ENCODE measurements at places on chromosomes 1 and 21.
A peak's percentile ranks its signal among the peaks of the same experiment; 100 is the strongest.

GRCh38 chr1:40986328-40986783 lies 6.9 kb downstream of the CTPS1 start:
- H3K36me3 ChIP-seq = no peaks in the 10 kb centered on the region
- H3K27ac ChIP-seq = peak overlapping the region; percentile 84
- peak overlapping the region; percentile 7 for H3K4me3 ChIP-seq
- H3K4me1 ChIP-seq = peaks cover 15% of the 10 kb centered on the region
- H3K27me3 ChIP-seq = no peaks in the 10 kb centered on the region

- no peaks in the 10 kb centered on the region for H3K4me1 ChIP-seq
- no peak overlapping the region for H3K27ac ChIP-seq
- no peak for DNase-seq
- H3K4me3 ChIP-seq = no peak overlapping the region
- no peaks in the 10 kb centered on the region for H3K27me3 ChIP-seq
Observed at GRCh38 chr1:1199141-1199960, 7.0 kb downstream of the TNFRSF18 start.

DNA sequence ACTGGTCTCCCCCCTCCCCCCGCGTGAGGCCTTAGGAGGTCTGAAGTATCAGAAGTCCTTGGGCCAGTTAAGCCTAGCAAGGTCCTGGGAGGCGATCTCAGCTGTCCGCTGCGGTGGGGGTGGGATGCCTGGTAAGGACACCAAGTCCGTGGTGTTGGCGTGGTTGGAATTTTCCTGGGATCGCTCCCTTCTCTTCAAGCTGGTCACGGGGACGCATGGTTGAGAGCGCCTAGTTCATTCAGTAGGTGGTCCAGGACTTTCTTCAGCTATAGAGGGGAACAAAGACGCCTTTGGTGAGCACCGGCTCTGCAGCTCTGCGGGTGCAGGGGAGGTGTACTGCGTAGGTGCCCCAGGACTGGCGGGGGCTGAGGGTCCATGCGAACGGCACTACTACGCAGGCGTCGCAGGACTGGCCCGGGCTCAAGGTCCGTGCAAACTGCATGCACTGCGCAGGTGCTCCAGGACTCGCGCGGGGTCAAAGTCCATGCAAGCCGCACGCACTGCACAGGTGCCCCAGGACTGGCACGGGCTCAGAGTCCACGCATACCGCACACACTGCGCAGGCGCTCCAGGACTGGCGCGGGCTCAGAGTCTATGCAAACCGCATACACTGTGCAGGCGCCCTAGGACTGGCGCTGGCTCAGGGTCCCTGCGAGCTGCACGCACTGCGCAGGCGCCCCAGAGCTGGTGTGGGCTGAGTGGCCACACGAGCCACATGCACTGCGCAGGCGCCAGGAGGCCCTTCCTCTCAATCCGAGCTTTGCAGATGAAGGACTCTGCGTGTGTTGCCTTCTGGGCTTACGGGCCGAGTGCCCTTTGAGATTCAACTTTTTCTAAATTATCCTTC lies 36.6 kb upstream of the HMGN1 start:
- DNase-seq = peak; percentile 73
- H3K4me3 ChIP-seq = peak overlapping the region; percentile 44
- H3K4me1 ChIP-seq = peaks cover 33% of the 10 kb centered on the region
- peak overlapping the region; percentile 86 for H3K27ac ChIP-seq

GRCh38 chr21:35528116-35529042 lies 479.3 kb upstream of the RUNX1 start:
- H3K27me3 ChIP-seq = no peaks in the 10 kb centered on the region
- H3K4me3 ChIP-seq = no peak overlapping the region
- H3K27ac ChIP-seq = peak overlapping the region; percentile 7
- DNase-seq = no peak
- no peaks in the 10 kb centered on the region for H3K4me1 ChIP-seq
- no peaks in the 10 kb centered on the region for H3K36me3 ChIP-seq

DNA sequence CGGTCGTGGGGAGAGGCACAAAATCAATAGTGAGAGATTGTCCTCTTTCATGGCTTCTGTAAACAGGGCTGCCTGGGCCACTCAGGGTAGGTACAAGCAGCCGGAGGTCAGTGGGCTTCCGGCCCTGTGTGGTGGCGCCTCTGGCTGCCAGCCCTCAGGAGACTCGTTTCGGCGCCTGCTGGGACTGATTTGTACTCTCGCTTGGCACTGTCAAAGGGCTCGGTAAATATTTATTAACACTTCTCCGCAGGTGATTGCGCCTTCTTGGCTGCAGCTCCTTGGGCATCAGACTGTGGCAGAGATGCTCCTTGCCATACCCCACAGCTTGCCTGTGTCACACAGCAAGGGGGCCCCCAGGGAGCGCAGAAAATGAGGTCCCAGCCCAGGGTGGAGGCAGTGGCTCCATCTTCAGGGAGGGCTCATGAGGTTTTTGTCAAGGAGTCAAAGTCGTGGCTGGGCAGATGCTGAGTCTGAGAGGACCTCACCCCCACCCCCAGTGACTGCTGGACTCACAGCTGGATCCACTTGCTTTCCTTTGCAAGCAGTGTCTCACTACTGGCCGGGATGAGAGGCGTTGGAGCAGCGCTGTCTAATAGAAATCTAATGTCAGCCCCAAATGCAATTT lies 262.5 kb downstream of the GRIK3 start:
- peaks cover 14% of the 10 kb centered on the region for H3K27me3 ChIP-seq
- DNase-seq = no peak
- H3K36me3 ChIP-seq = no peaks in the 10 kb centered on the region
- H3K4me1 ChIP-seq = no peaks in the 10 kb centered on the region

DNA sequence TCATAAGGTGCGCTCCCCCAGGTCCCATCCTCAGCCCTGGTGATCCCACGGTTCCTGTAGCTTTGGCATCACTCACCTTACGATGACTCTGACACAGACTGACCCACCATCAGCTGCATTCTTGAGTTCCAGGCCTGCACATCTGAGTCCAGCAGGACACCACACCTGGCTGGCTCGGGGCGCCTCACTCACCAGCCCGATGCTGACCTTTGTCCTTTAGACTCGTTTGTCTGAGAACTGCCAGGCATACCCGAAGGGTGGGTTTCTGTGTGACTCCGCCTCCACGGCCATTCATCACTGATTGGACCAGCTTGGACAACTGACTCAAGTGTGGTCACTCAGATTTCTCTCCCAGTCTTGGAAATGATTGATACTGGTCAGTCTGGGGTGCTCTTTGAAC lies 129.4 kb upstream of the CSF3R start:
- no peak overlapping the region for H3K27ac ChIP-seq
- no peak for DNase-seq
- H3K4me1 ChIP-seq = no peaks in the 10 kb centered on the region
- H3K27me3 ChIP-seq = no peaks in the 10 kb centered on the region

GRCh38 chr1:26239936-26240335 lies 5.9 kb downstream of the CEP85 start:
- H3K27me3 ChIP-seq = no peaks in the 10 kb centered on the region
- no peak overlapping the region for H3K27ac ChIP-seq
- no peak overlapping the region for H3K4me3 ChIP-seq

DNA sequence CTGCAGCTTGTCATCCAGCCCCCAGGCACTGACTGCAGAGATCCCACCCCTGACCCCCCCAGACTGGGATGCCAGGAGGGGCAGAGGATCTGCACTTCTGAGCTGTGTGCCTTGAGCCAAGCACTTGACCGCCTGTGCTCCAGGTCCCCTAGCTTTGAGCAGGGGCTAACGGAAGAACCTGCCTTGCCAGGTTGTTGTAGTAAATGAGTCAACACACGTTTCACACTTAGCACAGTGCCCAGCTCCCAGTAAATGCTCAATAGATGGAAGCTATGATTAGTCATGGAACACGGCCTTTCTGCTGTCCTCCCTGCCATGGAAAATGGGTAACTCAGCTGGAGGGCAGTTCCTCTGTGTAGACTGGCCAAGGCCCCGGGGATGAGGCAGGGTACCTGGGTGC lies 24.1 kb downstream of the IFFO2 start:
- no peak overlapping the region for H3K4me3 ChIP-seq
- no peaks in the 10 kb centered on the region for H3K27me3 ChIP-seq
- no peak for DNase-seq
- no peak overlapping the region for H3K27ac ChIP-seq
- peaks cover 18% of the 10 kb centered on the region for H3K4me1 ChIP-seq

DNA sequence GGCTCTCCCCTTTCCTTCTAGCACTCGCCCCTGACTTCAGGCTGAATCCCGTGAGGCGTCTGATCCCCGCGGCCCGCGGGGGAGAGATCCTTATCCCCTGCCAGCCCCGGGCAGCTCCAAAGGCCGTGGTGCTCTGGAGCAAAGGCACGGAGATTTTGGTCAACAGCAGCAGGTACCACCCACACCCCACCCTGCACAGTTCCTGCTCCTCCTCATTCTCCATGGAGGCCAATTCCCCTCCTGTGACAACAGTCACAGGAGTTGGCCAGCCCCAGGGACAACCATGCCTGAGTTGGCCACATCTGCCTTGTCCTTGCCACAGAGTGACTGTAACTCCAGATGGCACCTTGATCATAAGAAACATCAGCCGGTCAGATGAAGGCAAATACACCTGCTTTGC lies 20.0 kb downstream of the TMEM81 start:
- no peaks in the 10 kb centered on the region for H3K36me3 ChIP-seq
- H3K27ac ChIP-seq = no peak overlapping the region
- H3K27me3 ChIP-seq = no peaks in the 10 kb centered on the region
- H3K4me1 ChIP-seq = no peaks in the 10 kb centered on the region

- no peak overlapping the region for H3K4me3 ChIP-seq
- H3K27ac ChIP-seq = no peak overlapping the region
- H3K27me3 ChIP-seq = no peaks in the 10 kb centered on the region
- H3K36me3 ChIP-seq = no peaks in the 10 kb centered on the region
- DNase-seq = no peak
Observed at GRCh38 chr1:235407419-235407818, 40.2 kb downstream of the TBCE start.

DNA sequence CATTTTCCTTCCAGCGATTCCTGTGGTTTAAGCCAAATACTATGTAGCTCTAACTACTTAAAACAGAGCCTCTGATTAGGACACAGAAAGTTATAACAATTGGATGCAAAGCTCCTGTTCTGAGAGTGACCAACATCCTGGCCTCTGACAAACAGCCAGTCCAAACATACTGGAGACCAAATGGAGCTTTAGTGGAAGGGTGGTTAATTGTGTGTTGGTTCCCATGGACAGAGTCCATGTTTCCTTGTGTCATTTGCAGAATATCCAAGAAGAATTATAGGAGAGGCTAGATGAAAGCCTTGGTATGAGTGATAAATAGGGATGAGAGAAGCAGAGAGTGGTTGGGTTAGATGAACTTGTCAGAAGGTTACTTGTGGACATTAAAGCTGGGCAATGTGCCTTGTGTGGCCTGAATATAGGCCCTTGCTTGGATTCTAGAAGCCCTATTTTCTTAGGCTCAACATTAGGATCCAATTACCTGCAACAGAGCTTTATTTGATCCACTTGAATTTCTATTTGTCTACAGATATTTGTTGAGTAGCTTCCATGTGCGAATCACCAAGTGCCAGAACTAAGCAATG lies 180.5 kb upstream of the GORAB start:
- H3K27ac ChIP-seq = no peak overlapping the region
- DNase-seq = no peak
- H3K4me1 ChIP-seq = no peaks in the 10 kb centered on the region
- no peak overlapping the region for H3K4me3 ChIP-seq

- peak overlapping the region; percentile 98 for H3K4me3 ChIP-seq
- H3K4me1 ChIP-seq = peaks cover 20% of the 10 kb centered on the region
- DNase-seq = no peak
- H3K27ac ChIP-seq = peak overlapping the region; percentile 95
Observed at GRCh38 chr1:202349206-202349928, 868 bp downstream of the PPP1R12B start.

DNA sequence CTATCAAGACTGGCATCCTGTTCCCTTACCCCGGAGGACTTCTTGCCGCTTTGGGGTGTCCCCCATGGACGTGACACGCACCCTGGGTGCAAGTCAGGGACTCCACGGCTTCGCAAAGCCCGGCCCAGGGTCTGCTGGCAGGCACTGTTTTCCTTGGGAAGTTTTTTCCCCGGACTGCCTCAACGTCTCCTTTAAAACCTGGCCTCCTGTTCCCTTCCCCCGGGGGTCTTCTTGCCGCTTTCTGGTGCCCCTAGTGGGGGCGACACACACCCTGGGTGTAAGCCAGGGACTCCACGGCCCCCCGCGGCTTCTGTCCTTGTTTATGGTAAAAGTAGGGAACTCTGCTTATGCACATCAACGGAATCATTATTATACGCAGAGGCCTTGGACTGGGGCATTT lies 136.6 kb downstream of the LIPI start:
- DNase-seq = no peak
- H3K36me3 ChIP-seq = no peaks in the 10 kb centered on the region
- H3K4me3 ChIP-seq = no peak overlapping the region
- no peaks in the 10 kb centered on the region for H3K27me3 ChIP-seq
- H3K4me1 ChIP-seq = no peaks in the 10 kb centered on the region

- no peaks in the 10 kb centered on the region for H3K27me3 ChIP-seq
- no peaks in the 10 kb centered on the region for H3K36me3 ChIP-seq
- no peaks in the 10 kb centered on the region for H3K4me1 ChIP-seq
Observed at GRCh38 chr1:178935610-178936009, 64.7 kb upstream of the ANGPTL1 start.

DNA sequence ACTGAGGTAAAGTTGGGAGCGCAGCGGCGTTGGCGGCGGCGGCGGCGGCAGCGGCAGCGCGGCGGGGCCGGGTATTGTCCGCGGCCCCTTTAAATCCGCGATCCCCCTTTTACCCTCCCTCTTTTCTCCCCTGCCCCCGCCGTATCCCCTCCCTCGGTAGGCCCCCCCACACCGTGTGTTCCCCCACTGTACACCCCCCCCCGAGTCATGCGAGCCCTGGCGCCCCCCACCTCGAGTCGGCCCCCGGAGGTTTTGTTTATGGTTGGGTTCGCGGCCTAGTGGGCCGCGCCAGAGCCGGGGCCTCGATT lies 169 bp downstream of the UBAP2L start:
- no peak for DNase-seq
- peak overlapping the region; percentile 95 for H3K27ac ChIP-seq
- H3K36me3 ChIP-seq = peaks cover 4% of the 10 kb centered on the region
- H3K4me1 ChIP-seq = peaks cover 34% of the 10 kb centered on the region
- peak overlapping the region; percentile 91 for H3K4me3 ChIP-seq
- H3K27me3 ChIP-seq = no peaks in the 10 kb centered on the region

- no peaks in the 10 kb centered on the region for H3K27me3 ChIP-seq
- H3K4me3 ChIP-seq = no peak overlapping the region
- no peak for DNase-seq
- no peak overlapping the region for H3K27ac ChIP-seq
- H3K4me1 ChIP-seq = no peaks in the 10 kb centered on the region
- H3K36me3 ChIP-seq = no peaks in the 10 kb centered on the region
Observed at GRCh38 chr1:17967623-17968255, 139.9 kb upstream of the IGSF21 start.

- peaks cover 3% of the 10 kb centered on the region for H3K4me1 ChIP-seq
- no peak overlapping the region for H3K4me3 ChIP-seq
- no peak overlapping the region for H3K27ac ChIP-seq
- H3K36me3 ChIP-seq = no peaks in the 10 kb centered on the region
- H3K27me3 ChIP-seq = no peaks in the 10 kb centered on the region
- no peak for DNase-seq
Observed at GRCh38 chr1:30885570-30886522, 22.7 kb downstream of the SDC3 start.

All from liver (tissue), 10 donors.